ENCODE measurements at places on chromosomes 13 and 19.
A peak's percentile ranks its signal among the peaks of the same experiment; 100 is the strongest.

- DNase-seq = no peak
Measured at GRCh38 chr13:41649659-41650058, 192.3 kb downstream of the RGCC start.

DNA sequence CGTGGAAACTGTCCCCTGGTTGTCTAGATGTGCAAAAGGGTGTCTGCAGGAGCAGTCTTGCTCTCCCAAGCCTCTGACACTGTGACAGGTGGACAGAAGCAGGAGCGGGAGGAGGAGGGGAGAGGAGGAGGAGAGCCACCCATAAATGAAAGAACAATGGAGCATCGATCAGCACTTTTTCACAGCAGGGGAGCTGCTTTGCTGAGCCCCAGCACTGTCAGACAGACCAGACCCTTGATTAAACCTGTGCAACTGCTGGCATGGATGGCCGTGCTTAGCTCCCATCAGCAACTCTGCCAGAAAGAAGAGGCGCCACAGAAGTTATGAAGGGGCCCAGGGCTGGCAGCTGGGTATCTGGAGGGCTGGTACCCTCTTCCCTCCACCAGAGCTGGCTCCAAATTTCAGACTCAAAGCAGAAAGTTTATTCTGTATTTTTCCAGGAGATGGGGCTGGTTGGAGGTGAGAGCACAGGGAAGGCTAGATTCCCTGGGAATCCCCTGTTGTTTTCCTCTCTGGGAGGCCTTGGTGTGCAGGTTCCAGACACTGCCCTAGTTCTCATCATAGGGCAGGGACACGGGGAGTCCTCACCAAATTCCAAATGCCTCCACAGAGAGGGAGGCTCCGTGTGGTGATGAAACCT lies 1192.2 kb downstream of the UQCRFS1 start:
- no peak for DNase-seq

DNA sequence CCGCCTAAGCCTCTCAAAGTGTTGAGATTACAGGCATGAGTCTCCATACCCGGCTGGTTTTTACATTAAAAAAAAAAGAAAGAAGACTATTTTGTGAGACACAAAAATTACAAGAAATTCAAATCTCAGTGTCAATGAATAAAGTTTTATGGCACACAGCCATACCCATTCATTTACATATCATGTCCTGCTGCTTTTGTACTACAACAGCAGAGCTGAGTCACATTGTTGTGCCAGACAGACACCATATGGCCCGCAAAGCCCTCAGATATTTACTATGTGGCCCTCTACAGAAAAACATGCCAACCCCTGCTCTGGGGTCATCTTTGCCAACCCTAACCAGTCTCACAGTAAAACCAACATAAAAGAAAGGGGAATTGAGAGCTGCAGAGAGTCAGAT lies 5.3 kb downstream of the SMIM7 start:
- DNase-seq = no peak

GRCh38 chr13:26619358-26619757 lies 61.9 kb downstream of the WASF3 start:
- DNase-seq = no peak

DNA sequence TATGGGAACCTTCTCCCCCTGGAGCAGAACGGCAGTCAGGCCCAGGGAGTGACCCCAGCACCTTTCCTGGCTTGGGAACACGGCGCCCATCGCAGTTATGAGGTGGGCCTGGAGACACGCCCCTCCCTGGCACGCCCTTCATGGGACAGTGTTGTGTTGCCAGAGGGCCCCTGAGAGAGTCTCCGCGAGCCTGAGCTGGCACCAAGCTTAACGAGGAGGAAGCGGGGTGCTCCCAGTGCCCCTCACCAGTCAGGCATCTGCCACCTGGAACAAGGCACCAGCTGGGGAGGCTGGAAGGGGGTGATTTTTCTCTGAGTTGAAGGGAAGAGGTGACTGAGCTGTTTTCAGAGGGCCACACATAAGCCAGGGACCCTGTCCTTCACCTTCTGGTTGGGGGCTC lies 180.6 kb downstream of the KDM4B start:
- DNase-seq = no peak

DNA sequence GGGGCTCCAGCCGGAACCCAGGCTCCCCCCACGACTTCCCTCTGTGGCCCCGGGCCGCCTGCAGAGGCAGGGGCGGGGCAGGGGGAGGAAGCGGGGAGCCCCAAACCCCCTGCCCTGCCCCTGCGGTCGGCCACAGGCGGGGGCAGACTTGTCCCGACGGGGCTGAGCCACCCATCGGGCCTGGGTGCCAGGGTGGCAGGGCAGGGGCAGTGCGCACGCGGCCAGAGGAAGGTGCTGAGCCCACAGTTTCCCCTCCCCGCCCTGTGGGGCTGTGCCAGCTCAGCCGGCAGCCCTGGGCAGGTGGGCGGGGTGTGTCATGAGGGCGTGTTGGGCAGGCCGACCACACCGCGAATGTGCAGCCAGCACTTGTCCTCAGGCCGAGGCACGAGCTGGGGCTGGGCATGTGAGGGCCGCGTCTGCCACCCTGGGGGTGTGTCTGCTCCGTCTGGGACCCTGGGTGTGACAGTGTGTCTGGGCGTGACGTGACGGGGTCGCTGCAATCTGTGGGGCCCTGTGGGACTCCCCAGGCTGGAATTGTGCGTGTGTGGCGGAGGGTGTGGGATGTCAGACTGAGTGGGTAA lies 17.7 kb downstream of the CCDC97 start:
- DNase-seq = peak; percentile 62
